ENCODE measurements at places on chromosomes 3 and 15. TPM values are rescaled to one million over a fixed set of nuclear protein-coding genes. Genes with fewer than 3 reads are reported as not detected.

MYO5C gene
- 7.7 TPM for total RNA-seq

DNA sequence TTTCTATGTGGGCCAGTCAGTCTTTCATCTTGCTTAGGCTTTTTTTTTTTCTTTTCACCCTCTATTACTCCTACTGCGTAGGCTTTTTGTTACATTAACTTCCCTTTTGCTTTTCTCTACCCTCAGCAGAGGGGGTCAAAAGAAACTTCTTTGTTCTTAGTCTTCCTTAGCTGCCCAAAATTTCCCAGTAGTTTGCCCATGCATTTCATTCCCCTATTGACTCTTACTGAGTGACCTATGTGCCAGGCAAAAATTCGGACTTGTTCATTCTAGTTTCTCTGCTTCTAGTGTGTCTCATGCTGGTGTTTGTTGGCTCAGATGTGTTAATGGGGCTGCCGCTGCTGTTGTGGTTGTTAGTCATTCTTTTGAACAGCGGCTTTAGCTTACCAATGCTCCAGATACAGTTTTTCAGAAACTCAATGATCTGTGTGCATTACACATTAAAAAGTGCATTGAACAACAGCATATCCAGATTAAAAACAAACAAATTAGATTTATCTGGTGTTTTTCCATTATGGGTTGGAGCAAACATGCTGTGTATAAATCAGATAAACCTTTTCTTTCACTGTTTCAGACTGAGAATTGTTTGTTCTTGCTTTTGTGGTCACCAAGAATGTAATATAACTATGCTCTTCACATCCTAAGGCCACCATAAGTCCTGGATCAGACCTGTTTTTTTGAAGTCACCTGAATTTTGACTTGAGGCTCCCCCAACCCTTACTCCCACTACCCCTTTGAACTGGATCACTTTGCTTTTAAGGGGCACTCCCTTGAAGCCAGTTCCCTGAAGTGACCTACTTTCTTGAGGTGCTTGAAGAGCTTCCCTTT lies 43.1 kb downstream of the PDE8A start:
- DNase-seq, result no peak

DNA sequence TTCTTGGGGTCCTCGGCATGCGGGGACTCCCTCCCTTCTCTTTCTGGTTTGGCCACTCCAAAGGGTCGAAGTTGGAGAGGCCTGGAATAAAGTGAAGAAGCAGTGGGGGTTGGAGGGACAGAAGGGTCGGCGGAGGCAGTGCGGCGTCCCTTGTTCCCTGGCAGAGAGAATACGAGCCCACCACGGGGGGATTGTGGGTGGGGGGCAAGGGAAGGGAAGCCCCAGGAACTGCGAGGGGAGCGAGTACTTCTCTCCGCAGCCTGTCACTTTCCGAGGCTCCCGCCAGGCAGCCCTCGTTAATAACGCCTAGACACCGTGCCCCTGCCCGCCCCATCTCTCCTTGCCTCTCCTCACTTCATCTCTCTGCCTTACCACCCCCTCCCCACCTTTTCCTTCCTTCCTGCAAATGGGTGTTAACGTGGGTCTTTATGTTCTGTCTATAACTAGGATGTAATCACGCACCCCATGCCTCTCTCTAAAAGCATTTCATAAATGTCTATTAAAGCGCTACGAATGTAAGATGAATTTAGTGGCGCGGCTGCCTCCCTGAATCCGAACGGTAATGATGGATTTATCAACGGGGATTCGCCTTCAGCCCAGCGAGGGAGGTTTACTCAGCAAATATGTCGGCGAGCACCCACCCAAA lies 13.7 kb downstream of the NR2F2 start:
- no peak for DNase-seq

DNA sequence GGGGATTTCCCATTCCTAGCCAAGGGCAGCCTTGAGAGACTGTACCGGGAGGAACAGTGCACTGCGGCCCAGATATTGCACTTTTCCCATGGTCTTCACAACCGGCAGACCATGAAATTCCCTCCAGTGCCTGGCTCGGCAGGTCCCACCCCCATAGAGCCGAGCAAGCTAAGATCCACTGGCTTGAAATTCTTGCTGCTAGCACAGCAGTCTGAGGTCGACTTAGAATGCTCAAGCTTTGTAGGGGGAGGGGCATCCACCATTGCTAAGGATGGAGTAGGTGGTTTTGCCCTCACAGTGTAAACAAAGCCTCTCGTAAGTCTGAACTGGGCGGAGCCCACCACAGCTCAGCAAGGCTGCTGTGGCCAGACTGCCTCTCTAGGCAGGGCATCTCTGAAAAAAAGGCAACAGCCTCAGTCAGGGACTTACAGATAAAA lies 156.3 kb downstream of the FRMD5 start:
- DNase-seq, result no peak

DNA sequence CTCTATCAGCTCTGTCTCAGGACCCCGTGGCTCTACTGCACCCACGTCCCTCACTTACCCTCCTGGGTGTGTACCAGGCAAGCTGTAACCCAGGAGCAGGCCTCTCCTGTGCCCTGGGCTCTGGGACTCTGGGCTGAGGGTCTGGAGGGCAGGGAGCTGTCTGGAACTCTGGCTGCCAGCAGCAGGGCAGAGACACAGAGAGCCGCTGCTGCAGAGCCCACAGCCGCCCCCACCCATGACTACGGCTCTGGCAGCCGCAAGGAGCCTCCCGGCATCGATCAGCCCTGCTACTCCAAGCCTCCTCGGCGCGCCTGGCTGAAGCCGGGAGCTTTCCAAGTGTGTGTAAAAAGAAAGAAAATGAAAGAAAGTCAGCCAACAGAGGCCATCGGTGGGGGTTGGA lies 103.7 kb upstream of the ATP2B2 start:
- no peak for DNase-seq

- DNase-seq, result no peak
Measured at GRCh38 chr15:48718646-48719045, 73.1 kb upstream of the FBN1 start.

DNA sequence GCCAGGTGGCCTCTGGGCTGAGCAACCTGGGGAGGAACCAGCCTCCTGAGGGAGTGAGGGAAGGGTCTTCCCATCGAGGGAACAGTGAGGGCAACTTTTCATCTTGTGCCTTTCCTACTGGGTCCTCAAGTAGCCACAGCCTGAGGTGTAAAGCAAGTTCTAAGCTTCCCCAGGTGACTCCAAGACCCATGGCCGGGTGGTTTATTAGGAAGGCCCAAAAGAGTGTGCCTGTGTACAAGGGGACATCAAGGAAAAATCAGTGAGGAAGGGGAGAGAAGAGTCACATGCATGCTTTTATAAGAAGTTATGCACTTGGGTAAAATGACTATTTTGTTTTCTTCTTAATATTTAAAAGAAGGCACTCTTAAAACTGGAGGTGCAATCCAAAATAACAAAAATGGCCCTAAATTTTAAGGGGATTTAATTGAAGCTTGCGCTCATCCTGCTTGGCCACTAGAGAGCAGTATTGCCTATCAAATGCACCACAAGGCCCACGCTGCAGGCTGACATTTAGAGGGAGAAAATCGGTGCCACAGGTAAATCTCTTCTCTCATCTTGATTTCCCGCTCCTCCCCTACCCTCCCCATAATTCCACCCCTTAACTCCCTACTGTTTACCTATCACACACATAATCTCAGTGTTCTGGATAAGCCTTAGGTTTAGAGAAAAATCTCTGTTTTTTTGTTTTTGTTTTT lies 6.7 kb downstream of the NANOGP8 start:
- no peak for DNase-seq

DNA sequence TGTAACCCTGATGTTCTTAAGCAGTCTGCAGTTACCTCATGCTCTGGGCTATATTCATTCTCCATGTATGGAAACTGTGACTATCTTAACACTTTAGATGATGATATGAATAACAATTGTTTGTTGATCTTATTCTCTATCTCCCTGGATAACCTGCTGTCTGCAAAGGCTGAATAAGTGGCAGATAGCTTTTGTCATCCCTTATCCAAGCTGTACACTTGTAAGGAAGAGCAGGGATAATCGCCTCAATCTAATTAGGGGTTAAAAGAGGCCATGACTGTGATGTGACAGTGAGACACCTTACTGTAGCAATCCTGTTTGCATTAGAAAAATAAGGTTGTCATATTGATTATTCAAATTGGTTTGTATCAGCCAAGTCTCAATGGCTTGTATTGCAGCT lies 123.9 kb downstream of the RSRC1 start:
- no peak for DNase-seq

- DNase-seq, result peak; percentile 52
Measured at GRCh38 chr3:133038089-133038730, at the start of gene TMEM108. Gene TMEM108 (plus strand): TSS chr3:133038391.

DNA sequence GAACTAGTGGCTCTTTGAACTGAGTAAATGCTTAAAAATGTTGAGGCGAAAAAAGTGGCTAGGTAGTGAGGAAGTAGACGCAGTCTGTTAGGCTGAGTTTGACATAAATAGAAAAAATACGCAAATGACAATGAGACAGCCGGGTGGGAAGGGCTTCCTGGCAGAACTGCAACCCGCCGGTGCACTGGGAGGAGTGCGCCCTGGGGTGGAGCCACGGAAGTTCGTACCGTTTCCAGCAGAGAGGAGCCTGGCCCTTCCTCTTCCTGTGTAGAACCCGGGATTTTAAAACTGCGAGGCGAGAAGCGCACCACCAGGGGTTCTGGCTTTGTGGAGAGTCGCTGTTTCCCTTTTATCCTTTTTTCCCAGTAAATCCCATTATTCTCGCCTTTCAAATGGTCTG lies 602.6 kb downstream of the PYDC2 start:
- no peak for DNase-seq

DNA sequence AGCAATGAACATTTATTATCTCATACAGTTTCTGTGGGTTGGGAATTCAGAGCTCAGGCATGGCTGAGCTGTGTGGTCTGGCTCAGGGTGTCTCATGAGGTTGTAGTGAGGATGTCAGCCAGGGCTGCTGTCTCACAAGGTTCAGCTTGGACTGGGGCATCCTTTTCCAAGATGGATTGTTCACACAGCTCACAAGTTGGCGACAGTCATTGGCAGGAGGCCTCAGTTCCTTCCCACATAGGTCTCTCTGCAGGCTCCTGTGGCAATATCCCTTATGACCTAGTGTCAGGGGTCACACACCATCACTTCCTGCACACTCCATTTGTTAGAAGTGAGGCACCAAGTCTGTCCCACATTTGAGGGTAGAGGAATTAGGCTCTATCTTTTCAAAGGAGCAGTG lies 56.0 kb downstream of the RPLP1 start:
- no peak for DNase-seq

GRCh38 chr15:71256934-71257664 lies 141.8 kb downstream of the THSD4 start:
- DNase-seq, result no peak

GRCh38 chr3:78647726-78648125 lies 1120.1 kb downstream of the ROBO1 start:
- DNase-seq, result no peak

FAM162A gene
- total RNA-seq, result 34.6 TPM

DNA sequence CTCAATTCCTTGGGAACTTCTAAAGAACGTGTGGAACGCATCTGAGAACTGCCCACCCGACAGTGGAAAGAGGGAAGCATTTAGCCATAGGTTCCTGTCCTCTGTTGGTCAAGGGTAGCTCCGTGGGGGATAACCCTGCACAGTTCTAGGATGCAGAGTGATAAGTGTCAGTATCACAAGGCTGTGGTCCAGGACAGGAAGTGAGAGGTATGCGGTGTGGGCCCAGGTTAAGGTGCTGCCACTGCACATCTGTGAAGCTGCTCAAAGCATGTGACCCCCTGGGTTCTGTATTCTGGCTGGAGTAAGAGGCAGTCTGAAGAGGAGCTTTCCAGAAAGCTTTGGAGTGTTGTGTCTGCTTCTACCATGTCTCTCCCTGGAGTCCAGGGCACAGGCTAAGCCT lies 51.7 kb upstream of the HES1 start:
- DNase-seq, result no peak

GRCh38 chr3:143447491-143447890 lies 327.9 kb downstream of the CHST2 start:
- no peak for DNase-seq

- DNase-seq, result no peak
Measured at GRCh38 chr3:127786353-127787070, 35.8 kb downstream of the MGLL start.

GRCh38 chr3:188659449-188660090 lies 505.6 kb downstream of the LPP start:
- DNase-seq, result no peak

- no peak for DNase-seq
Measured at GRCh38 chr3:36416599-36416998, 36.3 kb downstream of the STAC start.

GRCh38 chr3:153396581-153396980 lies 234.6 kb downstream of the RAP2B start:
- DNase-seq, result no peak

DNA sequence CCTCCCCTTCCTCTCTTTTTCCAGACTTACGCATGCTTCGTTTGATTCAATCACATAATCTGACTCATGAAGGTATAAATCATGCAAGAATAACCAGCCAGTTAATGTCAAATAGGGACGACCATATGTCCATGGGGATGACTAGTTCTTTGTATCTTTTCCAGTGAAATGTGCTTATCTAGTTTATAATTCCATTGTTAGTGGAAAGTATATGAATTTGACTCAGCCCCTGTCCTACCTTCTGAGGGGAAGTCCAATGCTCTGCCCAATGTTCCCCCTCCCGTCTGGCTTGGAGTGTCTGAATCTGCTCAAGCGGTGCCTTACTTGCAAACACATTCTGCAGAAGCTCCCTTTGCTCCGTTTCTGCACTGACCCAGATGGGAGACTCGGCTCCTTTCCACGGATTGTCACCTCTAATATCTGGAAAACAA lies 55.0 kb upstream of the EPHB3 start:
- DNase-seq, result no peak

- no peak for DNase-seq
Measured at GRCh38 chr3:170651260-170651845, 65.5 kb upstream of the SLC7A14 start.

GABRR3 gene
- not detected for total RNA-seq

DNA sequence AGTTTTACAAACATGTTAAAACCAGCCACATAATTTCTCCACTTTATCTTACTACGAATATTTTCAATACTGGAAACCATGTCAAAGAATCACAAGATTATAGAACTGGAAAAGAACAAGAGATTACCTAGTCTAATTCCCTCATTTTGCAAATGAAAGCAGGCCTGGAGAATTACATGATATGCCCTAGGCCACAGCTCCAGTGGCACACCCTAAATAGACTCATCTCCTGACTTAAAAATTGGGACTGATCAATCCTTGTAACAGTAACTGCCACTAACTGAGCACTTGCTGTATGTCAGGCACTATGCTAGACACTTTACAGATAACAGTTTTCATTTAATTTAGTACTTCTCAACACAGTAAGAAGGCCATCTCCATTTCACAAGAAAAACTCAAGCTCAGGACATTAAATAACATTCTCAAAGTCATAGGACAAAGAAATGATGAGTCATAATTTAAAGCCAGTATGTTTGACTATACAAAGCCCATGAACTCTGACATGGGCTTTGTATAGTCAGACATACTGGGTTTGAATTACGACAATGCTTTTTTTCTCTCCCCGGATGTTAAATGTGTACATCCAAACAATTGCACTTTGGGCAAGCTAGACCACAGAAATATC lies 9.4 kb downstream of the IGSF11 start:
- no peak for DNase-seq

Data from omental fat pad (tissue), 4 donors.